Lower lobe of right lung (tissue), 2 donors: ENCODE measurements at places on chromosomes 6 and 20.
A peak's percentile ranks its signal among the peaks of the same experiment; 100 is the strongest.

- DNase-seq = no peak
- H3K4me3 ChIP-seq = no peak overlapping the region
- H3K4me1 ChIP-seq = no peaks in the 10 kb centered on the region
Measured at GRCh38 chr20:22515264-22515663, 69.1 kb downstream of the FOXA2 start.

GRCh38 chr6:125793280-125793679 is 2.5 kb downstream of the NCOA7 start:
- no peak overlapping the region for H3K4me3 ChIP-seq
- no peaks in the 10 kb centered on the region for H3K36me3 ChIP-seq
- no peak for DNase-seq
- no peak overlapping the region for H3K27ac ChIP-seq

DNA sequence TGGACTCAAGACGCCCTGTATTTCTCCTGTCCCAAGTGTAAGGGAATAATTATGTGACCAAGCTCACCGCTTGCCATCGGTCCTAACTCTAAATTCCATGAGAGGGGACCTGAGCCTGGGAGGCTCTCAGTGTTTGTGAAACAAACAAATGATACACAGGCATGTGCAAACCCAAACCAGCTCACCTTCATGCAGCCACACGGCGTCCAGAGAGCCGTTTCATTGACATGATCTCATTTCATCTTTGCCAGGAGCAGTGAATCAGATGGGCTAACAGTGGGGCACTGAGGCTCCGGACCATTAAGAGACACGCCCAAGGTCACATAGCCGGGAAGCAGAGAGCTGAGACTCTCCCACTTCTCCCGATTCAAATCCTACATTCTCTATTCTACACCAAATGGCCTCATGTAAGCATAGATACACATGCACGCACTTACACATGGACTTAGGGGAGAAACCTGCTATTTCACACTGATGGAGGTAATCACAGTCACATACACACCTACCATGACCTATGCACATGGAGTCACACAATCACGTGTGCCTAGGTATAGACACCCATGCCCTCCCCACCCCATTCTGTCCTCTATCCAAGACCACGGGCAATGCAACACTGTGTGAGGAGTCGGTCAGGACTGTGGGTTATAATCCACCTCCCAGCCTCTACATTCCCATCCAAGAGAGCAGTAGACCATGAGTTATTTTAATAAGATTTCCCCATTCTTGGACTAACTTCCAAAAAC is 1.1 kb downstream of the BNIP5 start:
- DNase-seq = no peak
- no peak overlapping the region for H3K27ac ChIP-seq
- no peaks in the 10 kb centered on the region for H3K36me3 ChIP-seq
- H3K4me1 ChIP-seq = peaks cover 5% of the 10 kb centered on the region

GRCh38 chr6:52423971-52424381 is 3.8 kb downstream of the EFHC1 start:
- no peaks in the 10 kb centered on the region for H3K27me3 ChIP-seq
- H3K36me3 ChIP-seq = peaks cover 7% of the 10 kb centered on the region
- no peak overlapping the region for H3K27ac ChIP-seq
- peaks cover 7% of the 10 kb centered on the region for H3K4me1 ChIP-seq
- H3K4me3 ChIP-seq = no peak overlapping the region

DNA sequence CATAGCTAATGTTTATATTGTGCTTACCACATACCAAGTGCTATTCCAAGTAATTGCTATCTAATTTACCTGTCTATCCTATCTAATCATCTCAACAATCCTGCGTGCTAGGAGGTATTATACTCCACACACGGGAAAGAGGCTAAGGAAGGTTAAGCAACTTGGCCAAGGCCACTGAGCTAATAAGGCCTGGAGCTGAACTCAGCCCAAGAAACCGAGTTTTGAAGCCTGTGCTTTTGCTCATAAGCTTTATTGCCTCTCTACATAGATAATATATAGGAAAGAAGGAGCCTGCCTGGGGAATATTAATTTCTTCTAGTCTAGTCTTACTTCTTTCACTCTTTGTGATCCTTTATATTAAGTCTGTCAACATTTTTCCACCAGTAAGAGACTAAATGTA is 67.8 kb upstream of the ADGRF4 start:
- no peak overlapping the region for H3K27ac ChIP-seq
- no peaks in the 10 kb centered on the region for H3K27me3 ChIP-seq
- no peak for DNase-seq
- peaks cover 21% of the 10 kb centered on the region for H3K4me1 ChIP-seq
- no peak overlapping the region for H3K4me3 ChIP-seq
- H3K36me3 ChIP-seq = no peaks in the 10 kb centered on the region

DNA sequence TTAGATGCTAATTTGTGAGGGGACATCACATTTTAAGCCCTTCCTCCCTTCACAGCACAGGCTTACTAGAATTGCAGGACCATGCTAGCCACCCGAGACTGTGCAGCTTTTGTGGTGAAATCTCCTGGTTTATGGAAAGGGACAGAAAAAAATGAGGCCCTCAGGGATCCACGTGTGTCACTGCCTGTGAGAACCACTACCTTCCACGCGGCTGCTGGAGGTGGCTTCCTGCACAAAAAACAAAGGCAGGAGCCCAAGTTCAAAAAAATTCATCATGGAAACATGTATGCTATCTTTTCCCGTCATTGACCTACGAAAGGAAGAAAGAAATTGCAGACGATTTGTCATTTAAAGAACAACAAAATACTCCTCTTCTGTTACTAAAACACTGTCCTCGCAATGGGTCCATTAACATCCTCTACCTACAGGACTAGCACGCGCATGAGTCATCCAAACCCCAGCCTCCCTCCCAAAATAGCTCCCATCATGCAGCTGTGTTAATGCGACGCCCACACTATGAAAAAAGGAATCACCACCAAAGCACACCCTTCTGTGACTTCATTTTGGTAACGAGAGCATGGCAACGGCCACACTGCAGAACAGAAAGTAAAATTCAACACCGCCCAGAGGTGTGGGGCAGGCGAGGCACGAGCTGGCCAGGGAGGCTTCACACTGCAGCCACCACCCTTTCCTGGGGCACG is 45.7 kb downstream of the RAMACL start:
- peak overlapping the region; percentile 47 for H3K27ac ChIP-seq
- peak; percentile 53 for DNase-seq
- peaks cover 34% of the 10 kb centered on the region for H3K36me3 ChIP-seq
- H3K4me1 ChIP-seq = peaks cover 37% of the 10 kb centered on the region
- no peaks in the 10 kb centered on the region for H3K27me3 ChIP-seq

DNA sequence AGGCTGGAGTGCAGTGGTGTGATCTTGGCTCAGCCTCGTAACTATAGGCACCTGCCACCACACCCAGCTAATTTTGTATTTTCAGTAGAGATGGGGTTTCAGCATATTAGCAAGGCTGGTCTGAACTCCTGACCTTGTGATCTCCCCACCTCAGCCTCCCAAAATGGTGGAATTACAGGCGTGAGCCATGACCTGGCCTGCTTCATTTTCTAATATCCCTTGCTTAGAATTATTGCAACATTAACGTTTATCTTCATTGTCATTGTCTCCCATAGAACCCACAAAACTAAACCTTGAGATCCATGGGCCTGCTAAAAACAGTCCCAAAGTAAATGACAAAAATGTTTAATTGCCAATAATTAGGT is 6.1 kb downstream of the EEF1A1 start:
- no peaks in the 10 kb centered on the region for H3K27me3 ChIP-seq
- H3K27ac ChIP-seq = no peak overlapping the region
- no peak overlapping the region for H3K4me3 ChIP-seq

GRCh38 chr20:13772529-13772928 is 12.2 kb downstream of the ESF1 start:
- peaks cover 87% of the 10 kb centered on the region for H3K36me3 ChIP-seq
- no peaks in the 10 kb centered on the region for H3K27me3 ChIP-seq
- no peak overlapping the region for H3K27ac ChIP-seq
- DNase-seq = no peak
- H3K4me3 ChIP-seq = no peak overlapping the region

DNA sequence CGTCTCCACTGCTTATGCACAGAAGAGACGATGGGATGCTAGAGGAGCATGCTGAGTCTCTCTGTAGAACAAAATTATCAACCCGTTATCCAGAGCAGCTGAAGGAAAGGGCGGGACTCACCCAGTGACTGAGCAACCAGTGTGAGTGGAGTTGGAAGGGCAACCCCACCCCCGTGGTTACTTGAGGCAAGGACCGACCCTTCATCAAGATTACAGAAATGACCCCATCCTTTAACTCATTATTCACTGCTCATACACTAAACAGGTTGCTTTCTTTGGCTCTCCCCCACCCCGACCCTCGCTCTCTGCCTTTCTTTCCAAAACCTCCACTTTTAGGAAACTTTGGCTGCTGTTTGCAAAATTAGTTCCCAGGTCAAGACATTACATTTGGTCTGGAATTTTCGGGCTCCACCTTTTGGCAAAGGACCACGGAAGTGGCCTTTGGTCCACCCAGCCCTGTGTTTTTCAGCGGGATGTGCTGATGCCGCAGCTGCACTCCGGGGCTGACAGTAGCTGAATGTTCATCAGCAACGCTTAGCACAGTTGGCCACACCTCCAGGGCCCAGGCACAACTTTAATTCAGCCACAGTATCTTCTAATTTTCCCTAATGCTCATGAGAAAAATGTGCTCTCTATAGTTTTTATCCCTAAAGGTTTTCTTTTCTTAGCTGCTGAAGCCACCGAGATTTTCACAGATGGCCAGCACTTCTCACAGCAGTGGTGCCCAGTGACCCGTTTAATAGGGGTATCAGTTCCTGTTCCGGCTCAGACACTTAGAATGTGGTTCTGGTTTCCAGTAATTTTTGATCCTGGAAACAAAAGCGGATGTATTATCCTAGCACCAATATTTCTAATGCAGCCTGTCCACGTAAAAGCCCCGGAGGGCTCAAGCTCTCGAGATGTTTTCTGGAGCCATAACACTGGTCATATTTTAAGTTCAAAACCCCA is 103.6 kb upstream of the NXT1 start:
- no peak overlapping the region for H3K4me3 ChIP-seq
- H3K27ac ChIP-seq = peak overlapping the region; percentile 1
- no peak for DNase-seq
- H3K27me3 ChIP-seq = no peaks in the 10 kb centered on the region
- H3K4me1 ChIP-seq = peaks cover 18% of the 10 kb centered on the region

DNA sequence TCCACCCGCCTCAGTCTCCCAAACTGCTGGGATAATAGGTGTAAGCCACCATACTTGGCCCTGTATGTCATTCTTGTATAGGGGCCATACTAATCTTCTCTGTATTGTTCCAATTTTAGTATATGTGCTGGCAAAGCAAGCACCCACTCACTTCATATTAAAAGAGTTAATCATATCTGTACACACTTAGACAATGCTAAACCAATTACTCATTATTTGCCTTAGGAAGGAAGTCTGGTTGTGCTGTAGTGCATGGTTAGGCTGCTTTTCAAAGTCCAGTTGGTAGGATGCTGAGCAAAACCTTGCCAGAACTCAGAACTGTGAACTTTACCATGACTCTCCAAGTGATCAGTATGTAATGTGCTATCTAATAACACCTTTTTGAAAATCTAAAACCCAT is 88.6 kb downstream of the LIN28B start:
- no peaks in the 10 kb centered on the region for H3K4me1 ChIP-seq
- H3K27me3 ChIP-seq = no peaks in the 10 kb centered on the region

GRCh38 chr20:1952737-1953530 is 40.9 kb downstream of the PDYN start:
- H3K36me3 ChIP-seq = no peaks in the 10 kb centered on the region
- no peak overlapping the region for H3K27ac ChIP-seq
- no peak for DNase-seq
- H3K27me3 ChIP-seq = peaks cover 6% of the 10 kb centered on the region
- H3K4me3 ChIP-seq = no peak overlapping the region
- H3K4me1 ChIP-seq = peaks cover 5% of the 10 kb centered on the region

- no peak overlapping the region for H3K27ac ChIP-seq
- no peak overlapping the region for H3K4me3 ChIP-seq
- H3K27me3 ChIP-seq = no peaks in the 10 kb centered on the region
- DNase-seq = no peak
- no peaks in the 10 kb centered on the region for H3K36me3 ChIP-seq
Measured at GRCh38 chr6:29477923-29478450, 9.8 kb downstream of the MAS1L start.

DNA sequence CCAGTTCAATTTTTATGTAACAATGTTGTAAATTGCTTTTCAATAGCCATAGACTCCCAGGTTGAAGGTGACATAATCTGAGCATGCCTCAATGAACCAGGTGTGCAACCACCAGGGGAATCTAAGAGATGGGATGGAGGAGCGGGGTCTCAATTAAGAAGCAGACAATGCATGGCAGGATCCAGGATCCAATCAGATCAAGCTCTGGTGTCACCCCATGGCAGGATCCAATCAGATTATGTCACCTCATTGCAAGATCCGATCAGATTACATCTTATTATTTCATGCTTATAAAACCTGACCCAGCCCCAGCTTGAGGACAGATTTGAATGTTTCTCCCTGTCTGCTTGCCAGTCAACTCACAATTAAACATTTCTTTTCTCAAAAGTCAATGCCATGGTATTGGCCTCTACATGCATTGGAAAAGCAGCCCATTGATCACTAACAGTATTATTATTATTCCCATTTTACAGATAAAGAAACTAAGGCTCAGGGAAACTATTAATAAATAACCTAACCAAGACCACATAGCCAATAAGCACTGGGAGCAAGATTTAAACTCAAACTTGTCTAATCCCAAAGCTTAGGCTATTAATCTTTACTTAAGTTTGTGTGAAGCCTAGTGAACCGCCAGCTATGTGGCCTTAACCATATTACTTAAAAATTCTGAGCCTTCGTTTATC is 14.3 kb upstream of the SIRT5 start:
- H3K27ac ChIP-seq = no peak overlapping the region
- H3K4me3 ChIP-seq = no peak overlapping the region
- H3K4me1 ChIP-seq = peaks cover 34% of the 10 kb centered on the region
- H3K36me3 ChIP-seq = no peaks in the 10 kb centered on the region
- no peaks in the 10 kb centered on the region for H3K27me3 ChIP-seq

DNA sequence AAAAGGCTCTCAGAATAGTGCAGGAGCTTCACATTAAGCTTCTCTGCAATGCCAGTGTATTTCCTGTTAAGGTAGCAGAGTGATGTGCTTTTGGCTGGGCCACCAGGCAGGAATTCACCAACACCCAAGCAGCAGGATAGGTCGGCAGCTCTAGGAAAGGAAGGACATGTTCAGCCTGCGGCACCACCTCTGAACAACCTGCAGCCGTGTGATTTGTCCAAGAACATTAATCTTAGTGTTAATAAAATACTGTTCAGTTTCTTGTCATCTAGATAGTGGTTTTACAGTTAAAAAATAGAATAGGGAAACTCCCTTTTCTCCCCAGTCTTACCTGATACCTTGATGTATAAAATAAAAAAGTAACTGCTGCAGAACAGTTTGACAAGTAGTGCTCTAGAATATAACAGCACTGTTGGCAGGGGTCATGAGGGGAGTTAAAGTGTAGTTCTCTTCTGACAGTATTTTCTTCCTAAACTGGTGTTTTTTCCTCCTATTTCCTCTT is 18.8 kb downstream of the ZNF292 start:
- peaks cover 34% of the 10 kb centered on the region for H3K4me1 ChIP-seq
- DNase-seq = no peak
- H3K36me3 ChIP-seq = no peaks in the 10 kb centered on the region
- H3K27ac ChIP-seq = no peak overlapping the region
- no peaks in the 10 kb centered on the region for H3K27me3 ChIP-seq

- no peak for DNase-seq
- peaks cover 6% of the 10 kb centered on the region for H3K4me1 ChIP-seq
- no peaks in the 10 kb centered on the region for H3K27me3 ChIP-seq
- H3K4me3 ChIP-seq = no peak overlapping the region
Measured at GRCh38 chr20:57936636-57937385, 227.0 kb upstream of the PMEPA1 start.
